Subcutaneous preadipocyte (primary cell): ENCODE measurements at places on chromosomes 7 and 10. TPM values are rescaled to one million over a fixed set of nuclear protein-coding genes. Genes with fewer than 3 reads are reported as not detected.

Gene RADIL
- 2.7 and 2.9 TPM in 2 replicates for total RNA-seq

Gene FOXI2
- total RNA-seq = not detected in 2 replicates

Gene NEURL1
- 0.37 and 0.39 TPM in 2 replicates for total RNA-seq

Gene CPA2
- total RNA-seq = not detected in 2 replicates

Gene ANKRD2
- 1.8 and 2.9 TPM in 2 replicates for total RNA-seq

Gene UPP1
- 10.6 and 12.9 TPM in 2 replicates for total RNA-seq
